Transverse colon (tissue), 4 donors: ENCODE measurements at places on chromosomes 7 and 10.

- peaks cover 9% of the 10 kb centered on the region for H3K36me3 ChIP-seq
- H3K4me1 ChIP-seq: no peaks in the 10 kb centered on the region
- no peaks in the 10 kb centered on the region for H3K27me3 ChIP-seq
Observed at GRCh38 chr7:30057741-30058140, 29.5 kb downstream of the PLEKHA8 start.

- no peaks in the 10 kb centered on the region for H3K36me3 ChIP-seq
- no peaks in the 10 kb centered on the region for H3K27me3 ChIP-seq
- DNase-seq: no peak
- no peak overlapping the region for H3K27ac ChIP-seq
- H3K4me3 ChIP-seq: no peak overlapping the region
Observed at GRCh38 chr7:70940597-70940996, 191.3 kb upstream of the GALNT17 start.

DNA sequence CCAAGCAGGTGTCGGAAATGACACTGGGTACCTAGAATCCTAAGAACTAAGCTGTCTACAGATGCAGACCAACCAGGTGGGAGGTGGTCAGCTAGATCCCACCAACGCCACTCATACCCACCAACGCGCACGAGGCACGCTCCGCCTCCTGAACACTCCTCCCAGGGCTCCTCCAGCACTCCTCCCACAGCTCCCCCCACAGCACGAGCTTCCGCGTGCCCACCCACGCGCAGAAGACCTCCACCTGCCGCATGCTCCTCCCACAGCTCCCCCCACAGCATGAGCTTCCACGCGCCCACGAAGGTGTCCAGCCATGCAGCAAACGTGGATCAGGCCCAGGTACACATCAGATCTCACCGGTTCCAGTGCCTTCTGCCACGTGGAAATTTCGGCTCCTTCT lies 196.0 kb downstream of the MAD1L1 start:
- no peaks in the 10 kb centered on the region for H3K4me1 ChIP-seq
- no peaks in the 10 kb centered on the region for H3K27me3 ChIP-seq
- no peaks in the 10 kb centered on the region for H3K36me3 ChIP-seq
- no peak overlapping the region for H3K4me3 ChIP-seq
- DNase-seq: no peak

DNA sequence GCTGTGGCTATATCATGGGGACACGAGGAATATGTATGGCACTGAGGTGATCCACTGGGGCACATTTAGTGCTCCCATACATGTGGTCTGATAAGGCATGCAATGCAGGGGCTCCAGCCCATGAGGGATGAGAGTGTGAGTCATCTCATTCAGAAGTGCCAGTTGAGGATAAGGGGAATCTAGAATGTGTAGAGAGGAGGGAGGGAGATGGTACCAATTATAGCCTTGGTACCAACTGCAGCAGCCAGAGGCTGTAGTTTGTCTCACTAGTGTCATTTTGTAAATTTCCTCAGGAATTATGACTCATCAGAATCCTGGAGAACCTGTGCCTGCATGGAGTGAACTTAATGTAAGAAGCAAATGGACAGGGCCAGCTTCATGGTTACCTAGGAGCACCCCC lies 46.2 kb downstream of the LAMB4 start:
- H3K27ac ChIP-seq: no peak overlapping the region
- DNase-seq: no peak

DNA sequence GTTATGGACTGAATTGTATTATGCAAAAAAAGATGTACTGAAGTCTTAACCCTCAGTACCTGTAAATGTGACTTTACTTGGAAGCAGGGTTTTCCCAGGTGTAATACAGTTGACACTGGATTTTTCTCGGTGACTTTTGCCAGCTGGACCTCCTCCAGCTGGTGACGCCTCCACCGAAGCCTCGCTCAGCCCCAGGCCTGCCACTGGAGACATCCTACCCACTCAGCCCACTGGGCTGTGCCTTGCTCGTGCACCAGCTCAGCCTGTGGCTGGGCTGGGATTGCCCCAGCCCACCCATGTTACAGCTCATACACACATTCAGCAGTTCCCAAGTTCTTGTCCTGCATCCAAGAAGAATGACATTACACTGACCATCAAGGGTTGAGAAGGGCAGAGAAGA lies 42.4 kb upstream of the GPR22 start:
- no peaks in the 10 kb centered on the region for H3K36me3 ChIP-seq
- H3K27ac ChIP-seq: no peak overlapping the region
- H3K4me3 ChIP-seq: no peak overlapping the region
- no peaks in the 10 kb centered on the region for H3K4me1 ChIP-seq

- H3K4me1 ChIP-seq: no peaks in the 10 kb centered on the region
- H3K27me3 ChIP-seq: peaks cover 67% of the 10 kb centered on the region
- no peak for DNase-seq
- no peak overlapping the region for H3K27ac ChIP-seq
- no peak overlapping the region for H3K4me3 ChIP-seq
- no peaks in the 10 kb centered on the region for H3K36me3 ChIP-seq
Observed at GRCh38 chr10:21505711-21506278, 19.7 kb downstream of the SKIDA1 start.
